ENCODE measurements at places on chromosomes 2 and 18. TPM values are rescaled to one million over a fixed set of nuclear protein-coding genes. Genes with fewer than 3 reads are reported as not detected.

DNA sequence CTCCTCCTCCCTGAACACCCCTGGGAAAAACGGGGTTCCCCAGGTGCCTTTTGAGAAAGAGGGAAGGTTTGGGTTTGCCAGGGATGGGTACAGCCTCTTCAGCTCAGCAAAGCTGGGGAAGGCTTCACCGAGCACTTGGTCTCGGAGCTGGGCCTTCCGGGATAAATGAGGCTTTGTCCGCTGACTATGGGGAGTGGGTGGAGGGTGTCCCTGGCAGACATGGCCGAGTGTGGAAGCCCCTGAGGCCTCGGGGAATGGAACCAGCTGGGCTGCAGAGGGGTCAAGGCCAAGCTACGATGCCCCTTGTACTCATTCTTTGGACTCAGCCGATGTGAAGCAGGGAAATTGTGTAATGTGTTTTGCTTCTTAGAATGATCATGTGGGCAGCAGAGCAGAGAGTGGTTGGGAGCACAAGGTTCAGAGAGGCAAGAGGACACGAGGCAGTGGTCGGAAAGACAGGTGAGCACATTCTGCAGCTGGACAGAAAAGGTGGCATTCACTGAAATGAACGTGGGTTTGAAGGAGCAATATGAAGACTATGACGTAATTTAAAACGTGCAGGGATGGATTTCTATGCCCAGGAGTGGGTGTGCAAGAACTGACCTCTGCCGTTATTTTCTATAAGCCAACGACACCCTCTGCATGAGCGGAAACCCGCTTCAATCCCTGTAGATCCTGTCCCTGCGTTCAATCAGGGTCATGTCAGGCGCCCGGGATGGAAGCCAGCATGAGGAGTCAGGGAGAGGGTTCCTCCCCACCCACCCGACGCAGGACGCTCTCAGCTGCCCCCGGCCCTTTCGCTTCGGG is 142.6 kb downstream of the PXDN start:
- no peak for DNase-seq

DNA sequence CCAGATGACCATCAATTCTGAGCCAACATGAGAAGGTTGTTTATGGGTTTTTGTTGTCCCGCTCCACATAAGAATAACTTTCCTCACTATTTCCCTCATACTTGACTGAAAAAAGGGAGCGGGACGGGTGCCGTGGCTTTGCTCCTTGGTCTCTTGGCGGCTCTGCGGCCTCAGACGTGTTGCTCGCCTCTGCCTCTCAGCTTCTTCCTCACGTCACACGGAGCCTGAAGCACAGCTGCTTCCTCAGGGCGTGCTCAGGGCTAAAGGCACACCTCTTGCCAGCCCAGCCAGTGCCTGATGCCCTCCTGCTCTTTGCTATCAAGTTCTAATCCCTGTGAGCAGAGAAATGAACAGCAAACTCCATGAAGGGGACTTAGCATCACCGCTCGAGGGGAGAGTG is 17.9 kb upstream of the ID2 start:
- no peak for DNase-seq

DNA sequence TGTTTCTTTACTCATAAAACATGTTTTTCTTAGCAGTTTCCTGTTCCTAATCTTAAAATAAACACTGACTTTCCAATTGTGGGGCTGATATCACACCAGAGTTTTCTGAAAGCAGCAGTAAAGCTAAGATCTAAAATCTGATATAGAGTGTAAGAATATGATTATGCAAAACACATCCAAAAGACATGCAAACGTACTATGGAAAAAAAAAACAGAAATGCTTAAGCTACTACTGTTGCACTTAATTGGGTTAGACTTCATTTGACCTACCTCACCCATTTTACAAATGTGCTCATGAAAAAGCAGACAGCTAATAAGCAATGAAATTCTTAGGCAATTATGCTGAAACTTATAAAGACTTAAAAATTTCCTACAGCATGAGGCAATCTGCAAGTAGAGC is 10.5 kb downstream of the CYTIP start:
- no peak for DNase-seq

- DNase-seq, result no peak
Measured at GRCh38 chr2:38293152-38293865, 83.8 kb downstream of the ATL2 start.

GRCh38 chr2:217099561-217099960 is 239.7 kb upstream of the TNP1 start:
- DNase-seq, result no peak

- DNase-seq, result no peak
Measured at GRCh38 chr2:12315224-12315623, 401.5 kb upstream of the TRIB2 start.

- DNase-seq, result no peak
Measured at GRCh38 chr2:226970362-226970761, 134.5 kb downstream of the RHBDD1 start.

DNA sequence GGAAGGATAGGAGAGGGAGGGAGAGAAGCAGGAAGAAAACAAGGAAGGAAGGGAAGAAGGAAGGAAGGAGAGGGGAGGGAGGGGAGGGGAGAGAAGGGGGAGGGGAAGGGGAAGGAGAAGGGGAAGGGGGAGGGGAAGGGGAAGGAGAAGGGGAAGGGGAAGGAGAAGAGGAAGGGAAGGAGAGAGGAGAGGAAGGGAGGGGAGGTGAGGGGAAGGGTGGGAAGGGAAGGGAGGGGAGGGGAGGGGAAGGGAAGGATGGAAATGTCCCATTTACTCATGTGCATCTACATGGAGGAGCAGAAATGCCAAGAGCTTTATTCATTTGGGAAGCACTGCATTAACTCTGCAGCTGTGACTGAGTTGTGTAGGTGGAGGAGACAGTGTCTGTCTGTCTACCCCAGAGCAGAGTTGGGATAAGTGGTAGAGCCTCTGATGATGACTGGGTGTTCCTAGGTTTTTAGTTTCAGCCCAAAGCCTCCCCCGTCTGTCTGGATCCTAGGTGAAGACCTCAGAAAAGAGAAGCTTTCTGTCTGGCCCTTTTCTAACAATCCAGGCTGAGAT is 131.3 kb downstream of the COL6A3 start:
- no peak for DNase-seq

DNA sequence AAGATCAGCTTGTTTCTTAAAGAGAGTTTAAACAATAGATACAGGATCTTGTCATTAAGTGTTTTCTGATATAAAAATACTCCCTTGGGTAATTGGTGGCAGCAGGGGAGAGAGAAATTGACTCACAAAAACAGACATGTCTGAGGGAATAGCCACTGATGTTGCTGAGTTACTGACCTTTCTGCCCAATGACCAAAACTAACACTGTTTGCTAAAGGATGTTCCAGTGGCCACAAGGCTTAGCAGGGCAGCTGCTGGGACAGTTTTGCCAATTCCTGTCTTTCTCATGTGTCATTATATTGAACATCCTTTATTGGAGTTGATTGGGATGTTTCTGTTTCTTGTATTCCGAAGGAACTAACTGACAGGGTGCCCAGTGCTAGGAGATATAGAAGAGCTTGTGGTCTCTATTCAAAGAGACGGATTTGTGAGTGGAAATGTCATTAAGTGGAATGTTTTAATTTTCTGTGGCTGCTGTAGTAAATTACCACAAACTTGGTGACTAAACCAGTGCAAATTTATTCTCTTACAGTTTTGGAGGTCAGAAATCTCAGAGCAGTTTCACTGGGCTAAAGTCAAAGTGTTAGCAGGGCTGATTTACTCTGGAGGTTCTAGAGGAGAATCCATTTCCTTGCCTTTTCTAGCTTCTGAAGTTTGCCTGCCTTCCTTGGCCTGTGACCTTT is 124.8 kb upstream of the RMDN2 start:
- no peak for DNase-seq

- DNase-seq, result no peak
Measured at GRCh38 chr2:154125891-154126290, 254.2 kb downstream of the GALNT13 start.

DNA sequence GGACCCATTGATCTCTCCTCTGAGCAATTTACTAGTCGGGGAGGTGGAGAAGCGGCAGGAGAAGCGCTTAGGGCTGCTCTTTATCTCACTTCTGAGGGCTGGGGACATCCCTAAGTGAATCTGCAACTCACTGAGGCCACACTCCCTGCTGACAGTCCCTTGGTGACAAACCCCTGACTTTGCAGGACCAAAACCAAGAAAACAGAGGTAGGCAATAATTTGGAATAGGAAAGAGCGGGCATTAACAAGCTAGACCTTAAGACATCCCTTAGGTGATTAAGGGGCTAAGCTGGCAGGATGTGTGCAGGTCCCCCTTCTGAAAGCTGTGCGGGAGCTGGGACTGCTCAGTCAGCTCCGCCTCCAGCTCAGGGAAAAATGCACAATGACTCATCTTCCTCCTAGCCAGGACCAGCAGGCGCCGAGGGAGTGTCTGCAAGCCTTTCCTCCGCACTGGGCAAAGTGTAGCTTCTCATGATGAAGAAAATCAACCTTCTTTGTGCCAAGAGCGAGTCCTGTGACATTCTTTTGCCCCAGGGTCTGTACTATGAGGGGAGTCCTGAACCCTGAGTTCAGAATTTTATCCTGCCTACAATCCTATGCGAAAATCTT is 63.3 kb downstream of the BOD1L2 start:
- DNase-seq, result peak; percentile 2

GRCh38 chr2:187379869-187380268 is 68.2 kb downstream of the CALCRL start:
- DNase-seq, result no peak

- no peak for DNase-seq
Measured at GRCh38 chr2:128437204-128437565, 118.5 kb upstream of the HS6ST1 start.

- no peak for DNase-seq
Measured at GRCh38 chr2:224948859-224949258, 93.4 kb downstream of the DOCK10 start.

DNA sequence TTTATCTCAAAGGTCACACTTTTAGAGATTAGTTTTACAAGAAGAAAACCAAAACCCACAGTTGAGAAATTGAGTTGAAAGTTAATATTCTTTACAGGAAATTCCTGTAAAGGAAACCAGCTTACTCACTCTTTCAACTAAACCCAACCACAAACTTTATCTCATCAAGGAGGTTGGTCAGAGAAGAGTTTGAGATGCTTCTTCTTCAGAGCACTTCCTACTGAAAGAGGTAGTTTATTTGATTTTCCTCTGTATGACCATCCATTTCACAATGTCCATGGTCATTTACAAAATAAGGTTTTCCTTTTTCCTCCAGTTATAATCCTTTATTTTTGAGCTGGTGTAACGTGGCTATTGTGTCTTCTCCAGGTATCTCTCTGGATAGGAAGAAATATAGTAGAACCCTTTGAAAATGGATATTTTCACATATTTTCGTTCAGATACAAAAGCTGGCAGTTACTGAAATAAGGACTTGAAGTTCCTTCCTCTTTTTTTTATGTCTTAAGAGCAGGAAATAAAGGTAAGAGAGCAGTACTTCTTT is 4.5 kb upstream of the IL18RAP start:
- DNase-seq, result no peak

- DNase-seq, result no peak
Measured at GRCh38 chr2:38523728-38524437, 78.8 kb downstream of the HNRNPLL start.

DNA sequence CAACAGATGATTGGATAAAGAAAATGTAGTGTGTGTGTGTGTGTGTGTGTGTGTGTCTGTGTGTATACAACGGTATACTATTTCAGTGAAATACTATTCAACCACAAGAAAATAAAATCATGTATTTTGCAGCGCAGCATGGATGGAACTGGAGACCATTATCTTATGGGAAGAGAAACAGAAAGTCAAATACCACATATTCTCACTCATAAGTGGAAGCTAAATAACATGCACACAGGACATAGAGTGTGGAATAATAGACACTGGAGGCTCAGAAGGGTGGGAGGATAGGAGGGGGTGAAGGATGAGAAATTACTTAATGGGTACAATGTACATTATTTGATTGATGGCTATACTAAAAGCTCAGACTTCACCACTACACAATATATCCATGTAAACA is 609.1 kb upstream of the SLC39A10 start:
- DNase-seq, result no peak

- no peak for DNase-seq
Measured at GRCh38 chr2:74756356-74756890, 77.5 kb upstream of the HK2 start.

DNA sequence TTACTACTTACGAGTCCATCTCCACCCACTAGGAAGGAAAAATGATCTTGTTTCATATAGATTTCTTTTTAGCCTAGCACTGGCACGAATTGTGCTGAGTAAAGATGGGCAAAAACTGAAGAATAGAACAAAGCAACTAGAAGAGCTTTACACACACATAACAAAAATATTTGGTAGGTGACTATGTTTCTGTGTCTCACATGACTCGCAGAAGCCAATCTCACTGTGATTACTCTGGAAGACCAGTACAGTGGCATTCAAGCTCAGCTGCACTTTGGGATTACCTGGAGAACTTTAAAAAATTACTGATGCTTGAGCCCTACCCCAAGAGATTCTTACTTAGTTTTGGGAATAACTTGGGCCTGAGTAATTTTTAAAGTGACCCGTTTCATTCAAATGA is 378.7 kb downstream of the METTL4 start:
- DNase-seq, result no peak

DNA sequence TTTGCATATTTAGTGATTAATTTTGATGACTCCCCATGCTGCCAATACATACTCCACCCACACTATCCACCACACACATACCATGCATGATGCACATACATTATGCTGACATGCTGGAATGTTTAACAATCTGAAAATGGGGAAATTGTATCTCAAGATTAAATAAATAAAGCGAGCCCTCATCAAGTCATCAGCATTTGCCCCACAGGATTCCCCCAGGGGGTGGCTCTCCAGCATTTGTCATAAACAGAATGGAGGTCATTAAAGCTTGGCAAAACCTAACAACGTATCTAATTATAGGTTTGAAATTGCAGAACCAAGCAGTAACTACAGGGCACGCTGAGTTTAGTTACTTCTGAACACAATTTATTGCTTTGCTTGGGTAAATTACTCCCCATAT is 141.2 kb upstream of the TACR1 start:
- DNase-seq, result no peak

The MYOM1 gene
- polyA plus RNA-seq, result 876 TPM

The CABYR gene
- polyA plus RNA-seq, result 2.4 TPM

The FAM237A gene
- polyA plus RNA-seq, result not detected

The PROKR1 gene
- not detected for polyA plus RNA-seq

The CHRND gene
- polyA plus RNA-seq, result 89.6 TPM

The SPDYA gene
- polyA plus RNA-seq, result 1.5 TPM

The KCNJ3 gene
- polyA plus RNA-seq, result not detected

The CCDC178 gene
- polyA plus RNA-seq, result 0.89 TPM

The OSBPL6 gene
- polyA plus RNA-seq, result 7.4 TPM

The SCN2A gene
- 0.13 TPM for polyA plus RNA-seq

The ERFE gene
- 9.7 TPM for polyA plus RNA-seq

The CMPK2 gene
- polyA plus RNA-seq, result 5.1 TPM

The TFCP2L1 gene
- polyA plus RNA-seq, result 2.1 TPM

The CPO gene
- 0.50 TPM for polyA plus RNA-seq

The PROM2 gene
- 1.6 TPM for polyA plus RNA-seq

The COQ10B gene
- 4.7 TPM for polyA plus RNA-seq

The ARHGAP15 gene
- 10.0 TPM for polyA plus RNA-seq

The MYL12A gene
- polyA plus RNA-seq, result 441 TPM

The TGFA gene
- polyA plus RNA-seq, result 2.4 TPM

The SPATA3 gene
- not detected for polyA plus RNA-seq

The UGT1A8 gene
- not detected for polyA plus RNA-seq

The CYP20A1 gene
- polyA plus RNA-seq, result 16.7 TPM

The POTEC gene
- 0.04 TPM for polyA plus RNA-seq
